ENCODE measurements at places on chromosomes 16 and 17.

DNA sequence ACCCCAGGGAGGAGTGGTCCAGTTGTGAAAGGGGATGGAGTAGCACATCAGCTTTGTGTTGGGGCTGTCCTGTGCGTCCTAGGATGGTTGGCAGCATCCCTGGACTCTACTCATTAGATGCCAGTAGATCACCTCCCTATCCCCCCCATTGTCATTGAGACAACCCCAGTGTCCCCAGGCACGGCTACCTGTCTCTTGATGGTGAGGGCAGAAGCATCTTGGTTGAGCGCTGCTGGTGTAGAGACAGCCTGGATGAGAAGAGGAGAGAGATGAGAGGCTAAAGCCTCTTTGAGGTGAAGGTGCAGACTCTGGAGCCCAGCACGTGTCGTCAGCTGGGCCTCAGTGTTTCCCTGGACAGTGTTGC, 55.4 kb downstream of the TNFRSF13B start:
- DNase-seq: no peak

GRCh38 chr17:3889325-3890012, 3.4 kb downstream of the CAMKK1 start:
- no peak for DNase-seq

DNA sequence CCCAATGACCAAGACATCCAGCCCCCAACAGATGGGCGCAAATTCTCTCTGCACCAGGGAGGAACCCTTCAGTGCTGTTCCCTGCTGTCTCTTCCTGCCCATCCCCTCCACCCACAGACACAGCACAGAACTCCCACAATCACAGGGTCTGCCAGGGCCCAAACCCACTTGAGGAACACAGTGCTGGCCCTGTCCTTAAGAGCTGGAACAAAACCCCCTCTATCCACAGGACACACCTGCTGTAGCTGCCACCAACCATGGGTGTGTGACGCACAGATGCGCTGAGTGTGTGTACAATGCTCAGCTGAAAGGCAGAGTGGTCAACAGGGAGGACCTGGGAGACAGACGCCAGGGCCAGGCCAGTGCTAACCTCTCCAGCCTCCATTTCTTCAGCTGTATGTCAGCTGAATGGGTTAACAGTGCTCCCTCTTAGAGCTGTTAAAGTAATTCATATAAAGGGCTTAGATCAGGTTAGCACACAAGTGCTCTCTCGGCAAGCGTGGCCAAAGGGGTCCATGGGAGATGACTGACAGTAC, 62.1 kb downstream of the AMFR start:
- DNase-seq: no peak

- no peak for DNase-seq
Observed at GRCh38 chr17:48378708-48379392, 51.2 kb downstream of the SKAP1 start.

DNA sequence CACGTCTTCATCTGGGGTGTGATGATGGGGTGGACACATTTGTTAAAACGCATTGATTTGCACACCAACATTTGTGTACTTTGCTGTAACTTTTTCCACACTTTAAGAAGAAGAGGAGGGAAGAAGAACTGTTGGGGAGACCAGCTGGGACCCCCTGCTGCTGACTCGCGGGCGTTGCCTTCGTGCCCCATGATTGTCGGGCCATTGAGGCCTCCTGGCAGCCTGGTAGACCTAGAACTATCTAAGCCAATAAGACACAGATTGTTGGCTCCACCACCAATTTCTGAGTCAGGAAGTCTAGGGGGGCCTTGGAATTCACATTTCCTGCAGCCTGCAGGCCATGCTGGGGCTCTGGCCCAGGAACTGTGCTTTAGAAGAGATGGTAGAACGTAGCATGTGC, 105.5 kb downstream of the TNFRSF13B start:
- DNase-seq: no peak

DNA sequence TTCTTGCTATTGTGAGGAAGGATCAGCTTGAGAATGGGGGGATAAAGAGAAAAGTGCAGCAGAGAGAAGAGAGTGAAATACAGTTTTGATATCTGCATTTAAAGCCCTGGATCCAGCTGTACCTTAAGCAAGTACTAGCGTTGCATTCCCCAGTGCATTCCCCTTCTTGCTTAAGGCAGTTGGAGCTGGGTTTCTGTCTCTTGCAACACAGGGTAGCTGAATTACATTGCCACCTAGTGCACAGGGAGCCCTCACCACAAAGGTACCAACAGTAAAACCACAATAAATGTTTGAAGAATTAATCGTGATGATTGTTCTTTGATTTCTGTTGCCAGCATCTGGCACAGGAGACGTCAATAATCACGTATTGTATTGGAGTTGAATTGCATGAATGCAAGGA, 588.7 kb downstream of the RBFOX1 start:
- no peak for DNase-seq

Measured in GM19239 (cell line).